ENCODE measurements at places on chromosomes 13 and 19.

DNA sequence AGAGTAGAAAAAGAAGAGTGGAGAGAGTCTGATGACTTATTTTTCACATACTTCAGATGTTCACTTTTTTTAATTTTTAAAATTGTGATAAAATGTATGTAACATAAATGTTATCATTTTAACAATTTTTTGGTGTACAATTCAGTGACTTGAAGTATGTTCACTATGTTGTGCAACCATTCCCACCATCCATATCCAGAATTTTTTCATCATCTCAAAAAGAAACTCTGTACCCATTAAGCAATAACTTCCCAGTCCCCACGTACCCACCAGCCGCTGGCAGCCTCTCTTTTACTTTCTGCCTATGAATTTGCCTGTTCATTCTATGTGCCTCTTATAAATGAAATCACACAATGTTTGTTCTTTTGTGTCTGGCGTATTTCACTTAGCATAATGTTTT lies 43.3 kb downstream of the SKA3 start:
- no peak for DNase-seq

DNA sequence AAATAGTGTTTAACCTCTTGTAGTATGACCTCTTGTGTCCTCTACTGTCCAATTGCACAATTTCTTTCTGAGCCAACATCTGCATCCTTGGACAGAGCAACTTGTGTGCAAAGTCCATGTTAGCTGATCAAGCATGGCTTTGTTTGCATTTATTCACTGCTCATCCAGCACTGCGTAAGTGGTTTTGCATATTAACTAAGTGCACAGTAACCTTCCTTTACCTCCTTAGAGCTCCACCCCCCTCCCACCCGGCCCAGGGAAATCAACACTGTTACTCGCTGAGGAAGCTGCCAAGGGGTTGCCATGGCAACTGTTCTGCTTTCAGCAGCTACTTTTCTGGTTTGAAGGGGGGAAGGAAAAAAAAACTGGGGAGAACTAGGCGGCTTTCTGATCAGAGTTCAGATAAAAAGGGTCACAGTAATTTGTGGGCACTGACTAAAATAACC lies 153.5 kb upstream of the KLF12 start:
- peak; percentile 34 for DNase-seq

GRCh38 chr13:112061367-112062061 lies 5.4 kb upstream of the SOX1 start:
- DNase-seq: no peak

DNA sequence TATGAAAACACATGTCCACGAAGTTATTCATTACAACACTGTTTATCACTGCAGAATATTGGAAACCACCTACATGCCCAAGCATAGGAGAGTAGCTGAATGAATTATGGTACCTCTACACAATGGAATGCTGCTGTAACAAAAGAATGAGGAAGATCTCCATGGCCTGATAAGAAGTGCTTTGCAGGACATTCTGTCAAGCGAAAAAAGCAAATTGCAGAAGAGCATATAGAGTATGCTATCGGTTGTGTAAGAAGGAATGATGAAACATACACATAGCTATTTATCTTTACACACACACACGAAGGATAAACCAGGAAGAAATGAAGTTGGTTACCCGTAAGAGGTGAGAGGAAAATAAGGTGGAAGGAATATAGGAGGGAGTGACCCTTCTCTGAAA lies 37.5 kb upstream of the CEACAM20 start:
- DNase-seq: no peak

- no peak for DNase-seq
Measured at GRCh38 chr13:21050288-21051197, 10.8 kb downstream of the LATS2 start.

DNA sequence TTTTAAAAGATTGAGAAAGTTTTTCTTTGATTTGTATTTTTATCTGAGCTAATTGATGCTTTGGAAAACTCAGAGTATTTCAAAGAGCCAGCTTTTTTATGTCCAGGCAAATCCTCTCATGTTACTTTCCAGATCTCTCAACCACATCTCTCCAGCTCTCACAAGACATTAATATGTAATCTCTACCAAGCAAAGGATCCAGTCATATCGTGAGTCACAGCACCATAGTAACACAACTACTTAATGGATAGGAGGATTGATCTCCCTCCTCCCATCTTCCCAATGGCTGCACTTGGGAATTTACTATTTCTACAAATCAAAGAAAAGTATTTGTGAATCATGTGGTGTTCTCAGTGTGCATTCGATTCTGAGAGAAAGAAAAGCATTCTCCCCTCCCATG lies 63.3 kb downstream of the POU4F1 start:
- DNase-seq: no peak

DNA sequence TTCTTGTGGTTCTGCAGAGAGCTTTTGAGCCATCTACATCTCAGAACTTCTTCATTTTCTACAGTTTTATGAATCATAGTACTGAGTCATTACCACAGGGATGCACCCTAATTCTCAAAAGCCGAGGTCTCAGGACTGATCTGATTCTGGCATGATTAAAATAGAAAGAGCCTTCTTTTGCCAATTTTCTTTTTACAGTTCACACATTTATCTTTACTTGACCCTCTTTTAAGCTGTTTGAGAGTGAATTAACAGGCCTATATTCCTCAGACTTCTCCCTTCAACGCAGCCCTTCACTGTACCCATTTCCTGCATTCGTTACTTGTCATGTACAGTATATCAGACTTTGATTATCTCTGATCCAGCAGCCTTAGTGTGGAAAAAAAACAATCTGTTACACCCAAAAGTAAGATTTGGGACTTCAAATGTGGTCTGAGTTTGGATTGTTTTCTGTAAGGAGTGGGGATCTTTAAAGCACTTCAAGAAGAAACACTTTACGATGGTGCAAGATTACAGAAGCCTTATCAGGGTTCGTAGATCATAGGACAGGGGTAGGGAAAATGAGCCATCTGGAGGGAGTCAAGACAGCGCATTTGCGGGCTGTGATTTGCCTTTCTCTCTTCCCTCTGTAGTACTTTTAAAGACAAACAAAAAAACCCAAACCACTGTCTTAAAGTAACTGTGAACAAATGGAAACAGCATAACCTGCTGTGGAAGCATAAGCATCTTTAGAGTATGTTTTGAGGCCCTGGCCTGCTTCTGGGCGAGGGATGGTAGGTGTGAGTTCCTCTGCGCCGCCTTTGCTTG lies 15.3 kb upstream of the GPR183 start:
- DNase-seq: no peak

- no peak for DNase-seq
Measured at GRCh38 chr13:46748300-46748699, 48.7 kb downstream of the ESD start.

- no peak for DNase-seq
Measured at GRCh38 chr19:15679089-15679488, 6.2 kb downstream of the CYP4F12 start.

DNA sequence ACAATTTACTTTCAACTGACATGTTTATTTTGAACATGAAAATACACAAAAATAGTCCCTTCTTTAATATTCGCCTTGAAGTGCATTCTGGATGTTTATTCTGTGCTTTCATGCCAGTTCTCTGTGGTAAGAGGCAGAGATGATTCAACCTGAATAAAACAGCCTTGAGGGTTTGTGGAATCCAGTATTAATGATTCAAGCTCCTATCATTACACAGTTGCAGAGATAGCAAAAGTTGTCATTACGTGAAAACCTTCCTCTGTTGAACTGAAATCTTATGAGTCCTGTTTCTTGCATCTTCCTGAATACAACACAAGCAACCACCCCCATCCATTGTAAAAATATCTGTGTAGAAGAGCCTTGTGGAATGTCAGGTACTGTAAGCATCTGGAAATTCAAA lies 142.3 kb upstream of the HTR2A start:
- DNase-seq: no peak

DNA sequence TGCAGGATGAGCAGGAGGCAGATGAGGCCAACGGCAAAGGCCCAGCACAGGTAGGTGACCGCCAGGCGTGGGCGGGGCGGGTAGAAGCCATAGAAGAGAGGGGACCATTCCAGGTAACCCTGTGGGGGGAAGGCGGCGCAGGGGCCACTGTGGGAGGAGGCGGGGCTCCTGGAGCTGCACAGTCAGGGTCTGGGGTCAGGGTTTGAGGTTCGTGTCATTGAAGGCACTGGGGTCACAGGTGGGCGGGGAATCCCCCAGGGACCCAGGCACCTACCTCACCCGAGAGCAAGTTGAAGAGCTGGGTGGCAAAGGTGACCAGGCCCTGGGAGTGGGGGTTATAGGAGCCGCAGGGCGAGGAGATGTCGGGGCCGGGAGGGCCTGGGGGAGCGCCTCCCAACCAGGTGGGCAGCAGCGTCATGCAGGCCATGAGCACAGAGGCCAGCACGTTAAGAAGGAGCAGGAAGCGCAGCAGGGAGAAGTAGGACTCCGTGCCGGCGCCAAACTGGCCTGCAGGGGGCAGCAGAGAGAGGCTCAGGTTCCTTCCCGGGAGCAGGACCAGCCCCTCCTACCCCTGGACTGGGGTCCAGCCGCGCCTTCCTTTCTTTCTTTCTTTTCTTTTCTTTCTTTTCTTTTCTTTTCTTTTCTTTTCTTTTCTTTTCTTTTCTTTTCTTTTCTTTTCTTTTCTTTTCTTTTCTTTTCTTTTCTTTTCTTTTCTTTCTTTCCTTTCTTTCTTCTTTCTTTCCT lies 4.6 kb downstream of the TMC4 start:
- DNase-seq: peak; percentile 99

DNA sequence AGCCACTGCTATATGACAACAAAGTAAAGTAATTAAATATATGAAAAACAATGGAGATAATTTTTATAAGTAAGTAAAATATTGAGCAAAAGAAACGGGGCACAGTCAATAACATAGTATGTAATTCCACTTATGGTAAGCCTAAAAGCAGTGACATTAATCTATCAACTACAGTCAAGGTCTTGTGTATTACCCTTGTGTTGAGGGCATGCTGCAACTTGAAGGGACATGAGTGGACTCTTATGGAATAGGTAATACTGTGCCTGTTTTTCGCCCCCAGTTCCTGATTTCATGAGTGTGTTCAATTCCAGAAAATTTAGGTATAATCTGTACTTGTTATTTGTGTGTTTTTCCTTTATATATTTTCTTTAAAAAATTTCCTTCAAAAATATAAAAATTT lies 201.3 kb upstream of the SLITRK6 start:
- DNase-seq: no peak

DNA sequence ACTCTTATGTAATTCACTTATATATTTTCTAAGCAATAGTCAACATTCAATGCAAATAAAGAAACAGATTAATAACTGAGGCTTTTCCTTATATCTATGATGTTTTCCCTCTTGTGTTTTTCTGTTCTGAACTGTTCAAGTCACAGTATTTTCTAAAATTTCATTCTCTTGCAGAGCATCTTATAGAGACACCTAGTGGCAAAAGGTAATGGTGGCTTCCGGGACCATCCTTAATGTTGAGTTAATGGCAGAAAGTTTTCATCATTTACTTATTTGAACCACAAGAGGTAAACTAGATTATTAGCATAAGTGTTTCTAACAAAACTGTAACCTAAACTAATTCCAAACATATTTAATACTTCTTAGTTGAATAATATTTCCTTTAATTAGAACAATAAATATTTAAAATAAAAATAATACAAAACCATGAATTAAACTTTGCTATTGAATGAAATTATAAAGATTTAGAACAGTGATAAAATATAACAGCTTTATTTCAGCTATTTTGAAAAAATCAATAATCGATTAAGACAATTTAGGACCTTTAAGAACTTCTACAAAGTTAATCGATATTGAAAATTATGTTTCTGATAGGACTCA lies 1.7 kb upstream of the SLITRK5 start:
- DNase-seq: no peak

DNA sequence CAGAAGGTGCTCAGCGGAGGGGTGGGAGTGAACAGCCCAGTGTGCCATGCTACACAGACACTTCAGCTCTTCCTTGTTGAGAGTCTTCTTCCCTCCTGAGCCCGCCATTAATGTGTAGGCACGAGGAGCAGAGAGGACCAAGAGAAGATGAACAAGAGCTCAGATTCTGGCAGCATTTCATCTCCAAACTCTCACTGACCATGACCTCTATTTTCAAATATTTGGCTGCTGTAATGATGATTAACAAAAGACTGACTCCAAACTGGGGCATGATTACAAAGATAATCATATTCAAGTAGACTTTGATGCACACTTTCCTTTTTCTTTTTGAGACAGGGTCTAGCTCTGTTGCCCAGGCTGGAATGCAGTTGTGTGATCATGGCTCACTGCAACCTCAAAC lies 236.5 kb downstream of the DCLK1 start:
- DNase-seq: no peak

DNA sequence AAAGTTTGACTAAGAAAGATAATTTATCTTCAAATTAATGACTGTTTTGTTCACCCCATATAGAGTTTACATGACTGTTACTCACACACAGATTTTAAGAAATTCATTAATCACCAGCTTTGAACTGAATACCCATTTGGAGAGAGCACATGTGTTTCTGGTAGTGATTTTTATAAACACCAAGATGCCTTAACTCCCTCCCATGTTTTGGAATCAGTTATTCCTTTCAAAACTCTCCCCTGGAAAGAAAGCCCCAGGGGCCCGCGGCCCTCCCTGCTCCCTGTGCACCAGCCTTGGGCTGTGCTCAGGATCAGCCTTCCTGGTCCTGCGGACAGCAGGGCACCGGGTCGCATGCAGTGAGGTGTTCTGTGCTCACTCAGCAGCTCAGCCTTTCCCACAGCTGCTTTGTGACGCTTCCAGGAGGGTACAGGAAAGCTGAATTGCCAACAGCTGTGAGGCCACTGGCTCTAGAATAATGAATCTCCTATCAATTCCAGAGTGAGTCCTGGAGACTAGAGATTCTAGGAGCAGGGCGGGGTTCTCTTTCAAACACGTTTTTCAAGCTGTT lies 483.2 kb downstream of the EFNB2 start:
- DNase-seq: no peak

DNA sequence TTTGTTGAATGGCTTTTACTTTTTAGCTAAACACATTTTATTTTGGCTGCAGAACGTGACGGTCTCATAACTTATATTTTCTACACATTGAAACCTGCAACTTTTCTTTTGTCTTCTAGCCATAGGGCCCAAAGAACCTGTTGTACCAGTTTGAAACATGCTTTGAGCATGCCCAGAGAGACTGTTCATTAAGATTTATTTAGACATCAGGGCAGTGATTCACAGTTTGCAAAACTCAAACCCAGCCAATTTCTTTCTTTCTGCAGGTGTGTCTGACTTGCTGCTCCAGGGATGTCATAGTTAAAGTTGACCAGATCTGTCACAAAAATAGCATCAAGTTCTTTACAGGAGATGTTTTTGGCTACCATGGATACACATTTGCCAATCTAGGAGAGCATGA lies 22.0 kb downstream of the SAE1 start:
- no peak for DNase-seq

- no peak for DNase-seq
Measured at GRCh38 chr19:35291916-35292315, at the start of gene MAG. TSS of gene MAG (plus strand) at chr19:35292161. CDS start at chr19:35295409, 3,248 bp downstream.

- no peak for DNase-seq
Measured at GRCh38 chr13:46213242-46213641, 1.5 kb downstream of the LRRC63 start.

- no peak for DNase-seq
Measured at GRCh38 chr19:53422551-53422950, 9.2 kb upstream of the ZNF761 start.

Data from neural crest cell (in vitro differentiated cells).